CD8-positive, alpha-beta memory T cell (primary cell): ENCODE measurements at places on chromosomes 5 and 9. TPM values are rescaled to one million over a fixed set of nuclear protein-coding genes. Genes with fewer than 3 reads are reported as not detected.

DNA sequence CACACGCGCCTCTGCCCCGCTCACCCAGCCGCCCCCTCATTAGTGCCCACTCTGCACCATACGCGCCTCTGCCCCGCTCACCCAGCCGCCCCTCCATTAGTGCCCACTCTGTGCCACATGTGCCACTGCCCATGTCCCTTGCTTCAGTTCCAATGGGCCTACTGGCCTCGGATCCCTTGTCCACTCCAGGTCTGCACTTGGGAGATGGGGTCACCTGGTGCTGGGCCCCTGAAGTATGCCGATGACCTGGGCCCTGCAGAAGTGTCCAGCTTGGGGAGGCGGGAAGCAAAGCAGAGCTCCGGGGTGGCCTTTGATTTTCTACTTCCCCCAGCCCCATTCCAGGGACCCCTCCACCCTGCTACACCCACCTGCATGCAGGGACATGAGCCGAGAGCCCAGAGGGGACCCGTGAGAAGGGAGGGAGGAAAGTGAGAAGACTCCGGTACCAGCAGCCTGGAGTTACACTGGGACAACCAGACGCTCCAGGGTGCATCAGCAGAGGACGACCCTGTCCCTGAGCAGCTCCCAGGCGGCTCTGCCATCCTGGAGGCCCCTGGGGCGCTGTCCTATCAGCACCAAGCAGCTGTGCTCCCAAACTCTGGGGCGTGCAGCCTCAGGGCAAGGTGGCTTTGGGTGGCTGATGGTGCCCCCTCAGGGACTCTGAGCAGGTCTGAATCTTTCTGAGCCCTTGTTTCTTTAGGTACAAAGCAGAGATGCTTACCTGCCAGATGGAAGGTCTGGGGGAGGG lies 140.8 kb downstream of the RXRA start:
- H3K27ac ChIP-seq, result no peak overlapping the region
- no peaks in the 10 kb centered on the region for H3K36me3 ChIP-seq
- no peak for DNase-seq

DNA sequence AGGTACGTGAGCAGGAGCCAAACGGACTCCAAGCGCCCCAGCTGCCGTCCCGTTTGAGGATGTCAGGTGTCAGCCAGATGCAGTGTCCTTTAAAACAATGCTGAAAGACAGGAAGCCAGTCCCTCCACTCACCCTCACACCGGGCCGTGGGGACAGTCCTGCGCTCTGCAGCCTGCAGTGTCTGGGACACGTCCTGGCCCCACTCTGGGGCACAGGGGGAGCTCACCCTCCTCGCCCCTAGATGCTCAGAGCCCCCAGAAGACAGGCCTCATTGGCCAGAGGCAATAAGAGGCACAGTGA lies 79.7 kb downstream of the ZNF354C start:
- no peak overlapping the region for H3K27ac ChIP-seq
- no peaks in the 10 kb centered on the region for H3K36me3 ChIP-seq
- no peaks in the 10 kb centered on the region for H3K4me1 ChIP-seq
- H3K27me3 ChIP-seq, result no peaks in the 10 kb centered on the region
- no peak for DNase-seq

DNA sequence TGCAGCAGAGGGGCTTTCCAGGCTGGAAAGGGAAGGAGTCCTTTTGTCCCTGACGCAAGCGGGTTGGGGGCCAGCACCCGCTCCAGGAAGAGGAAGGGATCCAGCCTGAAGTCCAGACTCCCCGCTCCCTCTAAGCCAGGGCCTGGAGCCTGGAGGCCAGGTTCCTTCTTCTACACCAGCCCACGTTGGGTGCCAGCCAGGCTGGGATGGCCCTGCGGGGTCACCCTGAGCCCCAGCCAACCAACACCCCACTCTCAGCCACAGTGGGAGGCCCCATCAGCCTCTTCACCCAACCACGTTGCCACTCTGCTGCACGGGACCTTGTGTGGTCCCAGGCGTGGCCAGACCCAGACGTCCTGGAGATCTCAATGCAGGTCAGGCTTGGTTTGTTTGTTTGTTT lies 970 bp upstream of the FUT7 start:
- H3K4me3 ChIP-seq, result no peak overlapping the region
- H3K27me3 ChIP-seq, result no peaks in the 10 kb centered on the region
- no peaks in the 10 kb centered on the region for H3K36me3 ChIP-seq
- H3K27ac ChIP-seq, result no peak overlapping the region

BTNL9 gene
- not detected for total RNA-seq

DNA sequence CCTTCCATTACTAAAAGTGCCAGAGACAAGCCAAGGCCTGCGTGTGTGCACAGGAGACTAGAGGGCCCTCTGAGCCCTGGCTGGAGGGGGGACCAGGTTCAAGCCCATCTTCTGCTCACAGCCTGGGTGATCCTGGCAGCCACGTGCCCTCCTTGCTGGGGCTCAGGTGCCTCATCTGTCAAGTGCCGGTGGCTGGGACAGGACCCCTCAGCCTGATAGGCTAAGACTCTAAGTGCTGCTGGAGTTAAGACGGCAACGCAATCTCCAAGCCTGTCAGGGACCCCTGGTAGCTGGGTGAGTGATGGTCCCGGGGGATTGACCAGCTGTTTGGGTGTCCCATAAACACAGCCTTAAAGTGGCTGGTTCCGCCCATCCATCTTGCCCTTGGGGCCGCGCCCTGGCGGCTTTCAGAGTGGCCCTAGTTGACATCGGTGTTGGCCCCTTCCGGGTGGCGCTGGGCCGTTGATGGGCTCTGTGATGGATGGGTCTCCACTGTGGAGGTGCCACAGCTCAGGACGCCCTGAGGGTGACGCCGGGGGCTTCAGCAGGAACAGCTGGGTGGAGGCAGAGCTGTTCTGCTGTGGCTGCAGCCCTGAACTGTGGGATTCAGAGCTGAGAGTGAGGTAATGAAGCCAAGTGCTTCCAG lies 136.2 kb downstream of the BARX1 start:
- DNase-seq, result no peak
- no peaks in the 10 kb centered on the region for H3K36me3 ChIP-seq
- H3K4me1 ChIP-seq, result no peaks in the 10 kb centered on the region
- no peak overlapping the region for H3K4me3 ChIP-seq

LCN2 gene
- total RNA-seq, result not detected
